ENCODE measurements at places on chromosomes 1 and 21. TPM values are rescaled to one million over a fixed set of nuclear protein-coding genes. Genes with fewer than 3 reads are reported as not detected.

- no peak for DNase-seq
These were observed 27.5 kb downstream of the OVGP1 start for GRCh38 chr1:111399792-111400610.

- no peak for DNase-seq
These were observed 35.1 kb downstream of the RNF2 start for GRCh38 chr1:185080422-185080821.

DNA sequence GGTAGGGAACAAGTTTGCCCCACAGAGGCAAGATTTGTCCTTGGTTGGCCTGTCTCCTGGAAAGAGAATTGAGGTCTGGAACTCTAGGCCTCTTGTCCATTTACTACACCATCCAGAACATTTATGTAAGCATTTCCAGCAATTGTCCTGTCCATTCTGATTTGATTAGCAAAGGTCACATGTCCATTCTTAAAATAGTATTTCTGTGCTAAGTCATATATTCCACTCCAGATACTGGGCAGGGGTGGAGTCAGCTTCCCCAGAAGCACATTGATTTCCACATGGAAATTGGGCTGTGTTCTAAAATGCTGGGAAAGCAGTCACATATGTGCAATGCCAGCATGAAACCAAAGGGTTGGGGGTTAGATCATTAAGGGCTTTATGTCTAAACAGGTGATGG lies 21.5 kb upstream of the FMN2 start:
- no peak for DNase-seq

DNA sequence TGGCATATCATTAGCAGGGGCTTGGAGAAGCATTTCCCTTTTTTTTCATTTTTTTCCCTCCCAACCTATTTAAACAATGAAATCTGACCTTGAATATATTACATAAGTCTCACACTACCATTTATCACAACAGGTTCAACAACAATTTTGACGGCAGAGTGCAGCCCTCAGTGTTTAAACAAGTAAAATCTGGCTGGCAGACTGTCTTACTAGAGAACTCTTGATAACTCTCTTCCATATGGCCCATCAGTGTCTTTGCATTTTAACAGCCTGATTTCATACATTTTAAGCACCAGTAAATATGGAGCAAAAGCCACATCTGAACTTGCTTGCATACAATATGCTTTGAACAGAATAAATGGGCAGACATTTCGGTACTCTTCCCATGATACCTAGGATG lies 213.0 kb downstream of the KCTD3 start:
- DNase-seq: no peak

GRCh38 chr1:109805486-109806165 lies 41.9 kb upstream of the EPS8L3 start:
- DNase-seq: no peak

GRCh38 chr1:217089361-217090014 lies 366.3 kb upstream of the ESRRG start:
- DNase-seq: no peak

- no peak for DNase-seq
These were observed 50.2 kb downstream of the C21orf91 start for GRCh38 chr21:17768840-17769446.

DNA sequence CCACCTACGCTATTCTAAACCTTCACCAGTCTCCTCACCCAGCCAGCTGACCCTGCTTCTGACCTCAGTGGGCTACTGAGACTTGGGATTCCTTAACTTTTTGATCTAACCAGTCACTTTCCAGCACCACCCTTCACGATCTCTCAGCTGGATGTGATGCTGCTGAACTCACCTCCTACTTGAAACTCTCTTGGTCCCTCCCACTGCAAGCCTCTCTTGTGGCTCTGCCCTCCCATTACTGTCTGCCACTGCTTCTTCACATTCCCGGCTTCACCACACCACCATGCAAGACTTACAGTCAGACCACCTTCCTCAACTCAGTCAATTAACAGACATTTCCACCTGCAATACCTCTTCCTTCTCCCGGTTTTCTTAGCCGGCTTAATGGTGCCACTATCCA lies 6.3 kb downstream of the TAF5L start:
- no peak for DNase-seq

DNA sequence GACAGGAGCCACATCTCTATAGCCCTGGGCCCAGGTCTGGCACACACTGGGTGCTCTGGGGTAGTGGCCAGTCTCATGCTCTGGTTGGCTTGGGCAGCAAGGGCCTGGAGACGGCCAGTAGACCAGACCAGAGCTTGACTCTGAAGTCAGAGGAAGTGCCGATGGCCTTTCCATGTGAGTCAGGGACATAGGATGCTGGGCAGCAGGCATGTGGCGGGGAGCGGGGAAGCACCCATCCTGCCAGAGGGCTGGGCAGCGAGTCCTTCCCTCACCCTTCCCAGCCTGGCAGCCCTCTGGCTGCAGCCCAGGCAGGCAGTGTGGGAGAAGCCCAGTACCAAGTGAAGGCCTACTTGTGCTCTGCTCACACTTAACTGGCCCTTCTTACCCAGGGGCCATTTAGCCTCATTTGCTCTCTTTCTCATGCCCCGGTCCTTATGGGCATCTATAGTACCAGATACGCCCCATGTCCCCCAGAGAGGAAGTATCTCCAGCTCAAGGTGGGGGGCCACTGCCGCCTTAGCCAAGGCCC lies 3.3 kb downstream of the GPR153 start:
- DNase-seq: no peak

- no peak for DNase-seq
These were observed 184.7 kb upstream of the CACYBP start for GRCh38 chr1:174815036-174815435.

GRCh38 chr1:204530932-204531331 lies 14.7 kb downstream of the MDM4 start:
- no peak for DNase-seq

DNA sequence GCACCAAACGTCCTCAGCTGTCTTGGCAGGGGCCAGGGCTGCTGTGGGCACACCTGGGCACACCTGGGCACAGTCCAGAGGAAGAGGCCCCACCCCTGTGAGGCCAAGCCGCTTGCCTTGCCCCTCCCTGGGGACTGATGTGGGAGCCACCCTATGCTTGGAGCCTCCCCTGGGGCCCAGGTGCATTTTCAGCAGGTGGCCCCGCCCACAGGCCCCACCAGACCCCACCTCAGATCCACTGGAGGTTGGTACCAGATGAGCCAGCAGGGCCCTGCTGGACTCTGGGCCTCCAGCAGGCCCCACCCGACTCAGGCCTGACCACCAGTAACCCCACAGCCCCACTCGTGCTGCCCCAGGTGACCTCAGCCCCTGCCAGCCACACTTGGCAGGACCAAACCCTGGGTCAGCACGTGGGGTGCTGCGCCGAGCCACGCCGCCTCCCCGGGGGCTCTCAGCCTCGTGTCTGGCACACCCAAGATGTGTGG lies 8.8 kb downstream of the SLC19A1 start:
- DNase-seq: no peak

DNA sequence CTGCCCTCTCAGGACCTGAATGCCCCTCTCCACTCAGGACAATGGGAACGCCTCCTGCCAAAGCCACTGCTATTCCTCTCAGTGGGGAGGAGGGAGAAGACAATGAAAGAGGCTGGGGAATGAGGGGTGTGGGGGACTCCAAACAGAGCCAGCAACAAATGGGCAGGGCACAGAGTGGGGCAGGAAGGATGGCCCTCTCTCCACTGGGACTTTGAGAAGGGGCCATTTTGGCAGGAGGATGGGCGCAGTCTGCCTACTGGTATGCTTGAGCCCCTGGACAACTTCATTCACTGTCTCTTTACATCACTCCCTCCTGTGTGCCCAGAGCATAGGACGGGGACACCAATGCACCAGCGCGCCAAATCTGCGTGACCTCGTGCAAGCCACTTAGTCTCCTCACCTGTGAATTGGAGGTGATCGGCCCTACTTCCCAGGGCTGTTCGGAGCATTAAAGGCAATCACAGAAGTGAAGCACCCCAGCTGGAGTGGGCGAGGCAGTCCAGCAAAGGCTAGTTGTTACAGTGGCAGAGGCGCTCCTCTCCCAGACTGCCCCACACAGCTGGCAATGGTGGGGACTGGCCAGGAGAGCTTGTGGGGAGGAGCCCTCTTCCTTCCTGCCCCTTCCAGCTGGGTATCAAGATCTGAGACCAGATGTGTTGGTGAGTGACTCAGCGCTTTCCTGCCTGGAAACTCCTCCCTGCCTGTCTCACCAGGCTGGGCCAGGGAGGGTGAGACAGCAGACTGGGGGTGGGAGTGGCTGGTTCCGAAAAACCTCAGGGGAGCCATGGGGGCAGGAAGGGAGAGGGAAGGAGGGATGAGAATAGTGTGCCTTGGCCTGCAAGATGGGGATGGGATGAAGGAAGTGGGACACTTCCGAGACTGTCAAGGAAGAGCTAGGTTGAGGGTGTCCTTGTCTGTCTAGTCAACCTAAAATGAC lies 22.4 kb upstream of the SYNC start:
- no peak for DNase-seq

GRCh38 chr1:8661185-8662110 lies 156.0 kb downstream of the RERE start:
- no peak for DNase-seq

DNA sequence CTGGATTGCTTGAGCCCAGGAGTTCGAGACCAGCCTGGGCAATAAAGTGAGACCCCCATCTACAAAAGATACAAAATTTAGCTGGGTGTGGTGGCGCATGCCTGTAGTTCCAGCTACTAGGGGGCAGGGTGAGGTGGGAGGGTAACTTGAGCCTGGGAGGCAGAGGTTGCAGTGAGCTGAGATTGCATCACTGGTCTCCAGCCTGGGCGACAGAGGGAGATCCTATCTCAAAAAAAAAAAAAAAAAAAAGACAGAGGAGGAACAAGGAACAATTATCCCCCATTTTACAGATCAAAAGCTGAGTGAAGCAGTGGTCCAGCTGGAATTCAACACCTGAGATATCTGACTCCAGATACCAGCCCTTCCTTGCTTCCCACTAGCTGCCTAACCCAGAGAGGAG lies 34.8 kb downstream of the L1TD1 start:
- no peak for DNase-seq

DNA sequence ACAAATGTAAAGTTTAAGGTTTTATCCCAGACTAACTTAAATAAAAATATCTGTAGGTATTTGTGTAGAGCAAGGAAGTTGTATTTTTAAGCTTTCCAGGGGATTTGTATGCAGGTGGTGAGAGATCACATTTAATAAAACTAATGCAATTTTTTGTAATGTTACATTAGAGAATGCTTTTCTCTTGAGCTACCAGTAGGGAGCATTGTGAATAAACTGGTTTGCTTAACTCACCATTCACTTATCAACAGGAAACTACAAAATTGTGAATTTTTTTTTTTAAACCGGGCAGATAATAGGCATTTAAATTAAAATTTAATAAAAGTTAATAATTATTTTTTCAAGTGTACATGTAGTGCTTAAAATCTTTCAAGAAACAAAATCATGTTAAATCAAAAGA lies 78.6 kb downstream of the IVNS1ABP start:
- DNase-seq: no peak

DNA sequence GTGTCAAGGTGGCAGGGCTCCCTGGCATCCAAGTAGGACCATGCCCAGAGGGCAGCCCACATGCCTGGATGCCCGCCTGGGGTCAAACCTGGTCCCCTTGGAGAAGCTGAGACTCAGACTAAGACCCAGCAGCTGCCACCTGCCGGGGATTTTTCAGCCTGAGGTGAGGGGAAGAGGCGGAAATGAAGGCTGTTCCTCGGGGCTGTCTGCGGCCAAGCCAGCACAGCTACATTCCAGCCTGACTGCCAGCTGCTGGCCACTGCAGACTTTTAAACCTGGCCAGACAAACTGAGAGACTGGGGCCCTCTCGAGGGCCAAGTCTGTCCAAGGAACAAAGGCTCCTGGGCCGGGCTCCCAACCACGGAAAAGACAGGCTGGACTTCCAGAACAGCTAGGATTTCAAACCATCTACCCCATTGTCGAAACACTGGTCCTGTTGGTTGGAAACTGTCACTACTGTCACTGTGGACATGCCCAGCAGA lies 21.9 kb upstream of the PLEKHG5 start:
- no peak for DNase-seq

GRCh38 chr1:186440584-186440983 lies 20.3 kb downstream of the PDC start:
- no peak for DNase-seq

- DNase-seq: no peak
These were observed 1.3 kb upstream of the H3-3A start for GRCh38 chr1:226061068-226061840.

GRCh38 chr1:67969446-67969845 lies 81.0 kb downstream of the DIRAS3 start:
- no peak for DNase-seq

GRCh38 chr1:192474080-192474683 lies 101.4 kb upstream of the RGS1 start:
- DNase-seq: no peak

GRCh38 chr1:61844006-61844405 lies 101.7 kb downstream of the PATJ start:
- no peak for DNase-seq

DNA sequence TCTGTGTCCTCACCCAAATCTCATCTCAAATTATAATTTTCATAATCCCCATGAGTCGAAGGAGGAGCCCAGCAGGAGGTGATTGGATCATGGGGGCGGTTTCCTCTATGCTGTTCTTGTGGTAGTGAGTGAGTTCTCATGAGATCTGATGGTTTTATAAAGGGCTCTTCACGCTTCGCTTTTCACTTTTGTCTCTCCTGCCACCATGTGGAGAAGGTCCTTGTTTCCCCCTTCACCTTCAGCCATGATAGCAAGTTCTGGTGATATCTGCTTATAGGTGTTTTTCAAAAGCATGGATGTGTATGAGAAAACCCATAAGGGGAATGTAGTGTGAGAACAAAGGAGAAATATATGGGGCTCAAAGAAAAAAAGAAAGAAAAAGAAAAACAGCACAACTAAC lies 405.9 kb upstream of the RGS18 start:
- DNase-seq: no peak

DNA sequence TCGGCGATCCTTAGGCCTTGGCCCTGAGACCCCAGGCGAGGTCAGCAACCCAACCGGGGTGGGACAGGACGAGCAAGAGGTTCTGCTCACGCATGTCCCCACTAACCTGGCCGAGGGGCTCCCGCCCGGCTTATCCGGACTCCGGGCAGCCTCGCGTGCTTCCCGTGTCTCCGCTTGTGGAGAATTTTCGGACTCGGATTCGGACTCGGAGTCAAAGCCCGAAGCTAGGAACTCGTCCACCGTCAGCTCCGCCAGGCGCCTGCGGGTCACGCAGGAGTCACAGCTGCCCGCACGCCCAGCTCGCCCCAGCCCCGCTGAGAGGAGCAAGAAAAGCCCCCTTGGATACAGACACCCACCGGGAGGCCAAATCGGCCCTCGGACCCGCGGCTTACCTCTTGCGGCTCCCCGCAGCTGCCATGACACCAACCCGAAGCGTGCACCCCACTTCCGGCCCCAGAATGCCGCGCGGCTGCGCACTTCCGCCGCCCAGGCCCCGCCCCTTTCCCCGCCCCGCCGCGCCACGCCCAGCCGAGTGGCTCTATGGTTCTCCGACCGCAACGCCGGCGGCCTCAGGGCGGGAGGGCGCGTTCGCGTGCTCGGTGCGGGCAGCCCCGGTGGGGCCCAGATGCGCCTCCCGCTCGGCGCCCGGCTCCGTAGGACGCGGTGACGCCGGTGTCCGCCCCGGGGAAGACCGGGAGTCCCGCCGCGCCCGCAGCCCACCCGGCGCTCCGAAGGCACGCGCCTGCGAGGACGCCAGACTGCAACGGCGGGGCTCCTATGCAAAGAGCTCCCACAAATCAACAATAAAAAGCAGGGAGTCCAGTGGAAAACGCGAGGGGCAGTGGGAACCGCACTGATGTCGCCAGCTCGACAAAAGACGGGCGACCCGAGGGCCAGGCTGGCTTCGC lies at the start of gene NOC2L:
Gene NOC2L, minus strand, starts transcription at position 434 of the 908 bp plus-strand sequence. Its CDS starts 16 bp downstream, at position 418.
- DNase-seq: peak; percentile 95

KRTAP21-2 gene
- total RNA-seq: not detected

SELE gene
- total RNA-seq: not detected

MTOR gene
- total RNA-seq: 47.3 TPM

PTPN22 gene
- 40.8 TPM for total RNA-seq
